ENCODE measurements at places on chromosomes 6 and 20.

DNA sequence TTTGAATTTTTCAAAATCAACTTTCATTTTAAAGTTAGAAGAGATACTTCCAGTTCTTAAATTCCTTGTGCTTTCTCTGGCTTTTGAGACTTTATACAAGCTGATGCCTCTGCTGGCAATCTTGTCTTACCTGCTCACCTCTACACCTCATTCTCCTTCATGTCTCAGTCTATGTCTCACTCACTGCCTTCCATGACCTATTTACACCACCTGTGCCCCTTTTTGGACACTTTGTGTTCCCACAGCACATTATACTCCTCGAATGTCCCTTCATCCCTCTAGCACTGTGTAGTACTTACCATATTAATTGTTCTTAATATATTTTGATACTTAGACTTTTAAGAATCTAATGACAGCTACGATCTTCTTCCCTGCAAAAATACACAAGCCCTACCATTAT, 15.3 kb downstream of the PHIP start:
- no peak for DNase-seq

- DNase-seq: no peak
Observed at GRCh38 chr6:157800420-157801237, 22.4 kb upstream of the SNX9 start.

DNA sequence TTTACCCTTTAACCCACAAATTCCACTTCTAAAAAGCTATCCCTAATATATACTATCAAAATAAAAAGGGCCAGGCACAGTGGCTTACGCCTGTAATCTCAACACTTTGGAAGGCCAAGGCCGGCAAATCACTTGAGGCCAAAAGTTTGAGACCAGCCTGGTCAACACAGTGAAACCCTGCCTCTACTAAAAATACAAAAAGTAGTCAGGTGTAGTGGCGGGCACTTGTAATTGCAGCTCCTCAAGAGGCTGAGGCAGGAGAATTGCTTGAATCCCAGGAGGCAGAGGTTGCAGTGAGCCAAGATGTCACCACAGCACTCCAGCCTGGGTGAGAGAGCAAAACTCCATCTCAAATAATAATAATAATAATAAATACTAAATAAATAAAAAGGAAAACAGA, 82.5 kb downstream of the TRIM27 start:
- DNase-seq: no peak

DNA sequence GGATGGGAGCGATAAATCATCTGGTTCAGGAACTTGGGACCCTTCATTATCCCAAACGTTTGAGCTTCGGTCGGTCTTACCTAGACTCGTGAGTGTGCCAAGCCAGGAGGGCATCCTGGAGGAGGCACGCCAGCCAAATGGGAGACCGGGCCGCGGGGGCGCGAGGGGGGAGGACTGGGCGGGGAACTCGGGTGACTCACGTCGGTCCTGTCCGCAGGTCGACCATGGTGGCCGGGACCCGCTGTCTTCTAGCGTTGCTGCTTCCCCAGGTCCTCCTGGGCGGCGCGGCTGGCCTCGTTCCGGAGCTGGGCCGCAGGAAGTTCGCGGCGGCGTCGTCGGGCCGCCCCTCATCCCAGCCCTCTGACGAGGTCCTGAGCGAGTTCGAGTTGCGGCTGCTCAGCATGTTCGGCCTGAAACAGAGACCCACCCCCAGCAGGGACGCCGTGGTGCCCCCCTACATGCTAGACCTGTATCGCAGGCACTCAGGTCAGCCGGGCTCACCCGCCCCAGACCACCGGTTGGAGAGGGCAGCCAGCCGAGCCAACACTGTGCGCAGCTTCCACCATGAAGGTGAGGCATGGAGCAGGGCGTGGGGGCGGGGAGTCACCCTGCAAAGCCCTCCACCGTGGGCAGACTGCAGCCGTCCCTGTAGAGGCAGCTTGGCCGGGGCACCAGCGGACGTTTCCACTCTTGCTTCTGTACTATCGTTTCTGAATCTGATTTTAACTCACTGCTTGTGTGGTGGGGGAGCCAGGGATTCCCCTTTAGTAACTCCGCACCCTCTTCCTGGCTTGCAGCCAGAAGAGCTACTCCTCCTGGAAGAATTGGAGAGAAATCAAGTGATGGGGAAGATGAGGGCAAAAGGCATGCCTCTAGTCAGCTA, 2.7 kb downstream of the BMP2 start:
- DNase-seq: no peak

GRCh38 chr6:166520905-166521834, 65.3 kb downstream of the RAMACL start:
- no peak for DNase-seq

DNA sequence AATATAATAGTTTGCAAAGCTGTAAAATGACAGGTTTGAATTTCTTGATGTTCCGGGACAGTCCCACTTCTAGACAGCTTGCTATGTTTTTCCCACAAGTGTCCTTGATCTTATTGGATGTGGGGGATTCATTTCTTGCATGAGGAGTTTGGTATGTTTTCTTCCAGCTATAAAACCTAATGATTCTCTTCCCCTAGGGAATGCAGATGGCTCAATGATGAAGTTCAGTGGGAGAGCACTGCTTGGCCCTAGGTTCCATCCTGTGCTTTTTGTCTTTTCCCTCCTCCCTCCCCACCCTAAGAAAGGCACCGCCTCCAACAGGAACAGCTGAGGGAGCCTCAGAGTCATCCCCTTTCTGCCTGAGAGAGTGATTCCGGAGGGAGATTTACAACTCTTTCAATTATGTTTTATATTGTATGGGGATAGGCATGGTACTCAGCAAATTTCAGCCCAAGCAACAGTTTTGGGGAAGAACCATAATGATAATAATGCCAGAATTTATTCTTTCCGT, 149.2 kb downstream of the PHACTR1 start:
- no peak for DNase-seq

- no peak for DNase-seq
Observed at GRCh38 chr6:121584586-121585369, 149.3 kb downstream of the GJA1 start.

DNA sequence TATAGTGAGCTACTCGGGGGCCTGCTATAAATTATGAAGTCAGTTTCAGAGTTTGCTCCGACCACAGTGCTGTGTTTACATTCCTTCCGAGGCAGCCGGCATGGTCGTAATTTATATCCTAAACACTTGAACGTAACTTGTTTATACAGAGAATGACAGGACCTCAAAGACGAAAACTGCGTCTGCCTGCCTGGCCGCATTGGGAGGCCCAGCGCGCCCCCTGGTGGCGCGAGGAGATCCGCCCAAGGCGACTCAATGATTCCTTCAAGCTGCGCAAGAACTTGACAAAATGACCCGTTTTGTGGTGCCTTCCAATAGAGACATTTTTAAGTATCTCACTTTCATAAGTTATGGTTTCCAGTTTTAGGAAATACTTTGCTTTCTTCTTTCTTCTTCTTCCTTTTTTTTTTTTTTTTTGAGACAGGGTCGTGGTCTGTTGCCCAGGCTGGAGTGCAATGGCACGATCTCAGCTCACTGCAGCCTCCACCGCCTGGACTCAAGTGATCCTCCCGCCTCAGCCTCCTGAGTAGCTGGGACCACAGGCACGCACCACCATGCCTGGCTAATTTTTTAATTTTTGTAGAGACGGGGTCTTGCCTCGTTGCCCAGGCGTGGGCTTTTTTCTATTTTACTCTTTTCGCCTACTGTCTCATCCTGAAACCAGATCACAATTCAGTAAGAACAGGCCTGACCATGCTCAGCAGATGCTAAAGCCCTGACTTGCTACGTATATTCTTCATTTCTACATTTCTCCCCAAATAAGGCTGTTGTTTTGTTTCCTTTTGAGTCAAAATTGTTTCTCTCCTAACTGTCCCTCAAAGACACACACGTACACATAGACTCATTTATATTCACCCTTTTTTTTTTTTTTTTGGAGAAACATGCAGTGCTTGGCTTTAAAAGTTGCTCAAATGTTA, 7.8 kb downstream of the FOXF2 start:
- peak; percentile 71 for DNase-seq

- no peak for DNase-seq
Observed at GRCh38 chr6:7632501-7633290, 42.7 kb downstream of the SNRNP48 start.

DNA sequence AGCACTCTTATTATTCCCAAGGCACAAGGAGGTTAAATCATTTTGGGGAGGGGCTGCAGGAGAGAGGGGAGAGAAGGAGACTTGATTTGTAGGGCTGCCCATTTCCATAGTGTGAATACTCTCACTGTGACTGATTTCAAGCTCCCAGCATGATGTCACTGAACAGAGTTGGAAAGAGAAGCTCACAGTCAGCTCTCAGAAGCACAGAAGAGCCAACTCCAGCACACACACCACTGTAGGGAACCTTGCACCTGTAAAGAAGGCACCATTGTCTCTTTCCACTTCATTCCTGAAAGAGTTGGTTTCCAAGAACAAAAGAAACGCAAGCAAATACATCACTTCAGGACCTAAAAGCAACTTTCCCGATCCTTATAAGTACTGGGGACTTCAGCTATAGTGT, 12.7 kb upstream of the STK35 start:
- no peak for DNase-seq

DNA sequence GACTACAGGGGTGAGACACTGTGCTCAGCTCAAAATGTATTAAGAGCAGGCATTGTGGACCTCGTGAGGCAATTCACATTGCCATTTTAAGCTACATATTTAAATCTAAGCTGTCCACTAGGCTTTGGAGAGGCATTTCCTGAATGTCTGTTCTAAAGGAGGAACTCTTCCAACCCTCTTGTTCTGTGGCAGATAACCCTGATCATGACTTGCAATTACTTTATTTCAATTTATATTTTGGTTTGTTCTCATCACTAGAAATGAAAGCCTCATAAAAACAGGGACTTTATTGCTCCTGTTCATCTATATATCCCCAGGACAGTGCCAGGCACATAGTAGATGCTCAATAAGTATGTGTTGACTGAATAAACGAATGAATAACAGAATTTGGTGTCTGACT, 84.0 kb upstream of the SALL4 start:
- no peak for DNase-seq

DNA sequence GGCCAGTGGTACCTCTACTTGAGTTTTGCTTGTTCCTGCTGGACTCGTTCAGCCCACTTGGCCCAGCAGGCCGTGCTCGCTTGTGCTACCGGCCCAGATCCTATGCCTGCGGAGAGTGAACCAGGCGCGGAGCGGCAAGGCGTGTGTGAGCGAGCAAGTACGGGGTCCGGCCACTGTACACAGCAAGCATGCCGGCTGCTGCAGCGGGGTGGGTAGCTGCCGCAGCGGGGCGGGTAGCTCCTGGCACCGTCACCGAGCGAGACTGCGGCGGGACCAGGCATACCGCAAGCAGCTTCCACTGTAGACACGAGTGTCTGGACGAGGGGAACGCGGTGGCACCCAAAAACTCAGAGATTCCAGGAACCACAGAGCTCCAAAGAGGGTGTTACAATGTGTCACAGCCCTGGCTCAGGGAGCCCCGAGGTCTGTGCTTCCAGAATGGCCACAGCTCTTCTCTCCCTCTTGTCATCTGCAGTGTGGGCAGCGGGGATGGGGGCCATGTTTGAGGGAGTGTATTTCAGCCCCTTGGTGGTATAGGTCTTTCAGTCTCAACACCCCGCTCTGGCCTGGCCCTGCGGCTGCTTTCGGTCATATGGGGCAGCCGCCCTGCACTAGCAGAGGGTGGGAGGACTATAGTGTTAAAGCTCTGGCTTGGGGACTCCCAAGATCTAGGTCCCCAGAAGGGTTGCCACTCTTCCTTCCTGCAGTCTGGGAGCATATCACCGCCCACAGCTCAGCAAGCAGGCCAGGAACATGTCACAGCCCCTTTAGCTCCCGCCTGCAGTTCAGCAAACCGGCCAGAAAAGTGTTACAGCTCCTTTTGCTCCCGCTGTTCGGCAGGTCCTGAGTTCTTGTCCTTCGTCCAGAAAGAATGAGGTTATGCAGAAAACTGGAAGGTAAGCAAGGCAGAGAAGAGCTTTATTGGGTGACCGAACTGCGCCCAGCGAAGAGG, 6.1 kb upstream of the RWDD1 start:
- no peak for DNase-seq

DNA sequence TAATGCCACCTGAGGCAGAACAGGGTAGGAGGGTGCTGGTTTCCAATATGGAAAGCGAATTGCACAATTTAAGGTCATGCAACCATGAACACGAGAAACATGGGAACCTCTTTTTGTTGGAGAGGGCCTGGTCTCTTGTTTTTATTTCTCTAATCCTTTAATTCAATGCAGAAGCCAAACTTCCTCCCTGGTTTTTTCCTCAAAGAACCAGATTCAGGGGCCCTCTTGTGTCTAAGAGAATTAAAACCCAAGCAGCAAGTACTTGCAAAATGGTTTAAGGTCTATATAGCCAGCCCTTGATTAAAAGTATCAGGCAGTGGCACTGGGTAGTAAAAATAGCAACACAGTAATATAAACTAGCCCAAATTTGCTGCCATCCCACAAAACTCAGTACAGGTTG, 19.5 kb downstream of the GSTA4 start:
- no peak for DNase-seq

DNA sequence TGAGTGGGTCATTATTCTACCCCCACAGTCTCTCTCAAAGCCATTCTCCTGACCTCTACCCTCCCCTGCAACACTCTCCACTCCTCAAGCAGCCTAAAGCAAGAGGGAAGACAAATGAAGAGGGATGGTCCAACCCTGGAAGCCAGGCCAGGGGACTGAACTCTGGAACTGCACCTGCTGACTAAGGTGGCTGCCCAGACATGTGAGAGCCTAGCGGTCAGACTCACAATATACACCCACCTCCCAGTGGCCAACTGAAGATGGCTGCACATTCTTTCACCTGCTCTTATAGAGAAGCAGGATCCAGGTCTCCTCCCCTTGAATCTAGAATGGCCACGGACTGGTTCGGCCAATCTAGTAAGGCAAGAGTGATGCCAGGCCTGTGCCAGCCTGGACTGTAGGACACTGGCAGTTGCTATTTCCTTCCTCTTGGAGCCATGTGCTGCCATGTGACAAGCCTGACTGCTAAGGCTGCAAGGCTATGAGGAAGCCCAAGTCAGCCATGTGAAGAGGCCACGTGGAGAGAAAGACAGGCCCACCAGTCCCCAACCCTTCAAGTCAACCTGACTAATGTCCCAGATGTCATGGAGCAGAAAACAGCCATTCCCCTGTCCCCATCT, 31.8 kb downstream of the ACSS1 start:
- DNase-seq: no peak

GRCh38 chr6:78363688-78364087, 503.7 kb upstream of the IRAK1BP1 start:
- DNase-seq: no peak

DNA sequence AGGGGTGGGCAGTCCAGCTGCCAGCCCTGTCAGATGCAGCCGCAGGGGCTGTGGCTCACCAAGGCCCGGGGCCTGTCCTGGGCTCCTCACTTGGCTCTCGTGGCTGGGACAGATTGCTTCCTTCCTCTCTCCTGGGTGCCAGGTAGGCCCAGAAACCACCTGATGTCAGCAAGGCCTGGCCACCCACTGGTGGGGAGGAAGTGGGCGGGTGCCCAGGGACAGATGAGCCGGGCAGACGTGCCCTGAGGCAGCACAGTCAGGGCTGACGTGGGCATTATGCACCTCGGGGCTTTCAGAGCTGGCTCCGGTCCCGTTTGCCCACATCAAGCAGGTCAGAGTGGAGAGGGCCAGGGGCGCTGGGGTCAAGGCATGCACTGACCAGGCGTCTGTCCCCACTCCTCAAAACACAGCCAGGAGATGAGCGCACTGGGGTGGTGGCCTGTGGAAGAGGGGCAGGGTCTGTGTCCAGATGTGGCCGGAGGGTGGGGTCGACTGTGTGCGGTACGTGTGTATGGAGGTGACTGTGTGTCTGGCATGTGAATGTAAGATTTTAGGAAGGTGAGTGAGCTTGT, 133.2 kb upstream of the PTPN1 start:
- no peak for DNase-seq

Measured in NCI-H748 treated with DMSO at 0.1 percent for 48 hours (cell line).